Smooth muscle cell of the pulmonary artery (primary cell): ENCODE measurements at places on chromosomes 2 and 18. TPM values are rescaled to one million over a fixed set of nuclear protein-coding genes. Genes with fewer than 3 reads are reported as not detected.

Gene SS18
- total RNA-seq = 113 and 124 TPM in 2 replicates

Gene TNFRSF11A
- 1.8 and 3.8 TPM in 2 replicates for total RNA-seq

Gene GPR75
- total RNA-seq = 1.5 and 2.4 TPM in 2 replicates

Gene PMAIP1
- 2.1 and 4.4 TPM in 2 replicates for total RNA-seq

Gene LIMS2
- 8.3 and 8.8 TPM in 2 replicates for total RNA-seq

Gene FSIP2
- total RNA-seq = 0.03 and 0.13 TPM in 2 replicates

Gene HNMT
- total RNA-seq = 8.0 and 69.4 TPM in 2 replicates
